ENCODE measurements at places on chromosomes 3 and 15.

DNA sequence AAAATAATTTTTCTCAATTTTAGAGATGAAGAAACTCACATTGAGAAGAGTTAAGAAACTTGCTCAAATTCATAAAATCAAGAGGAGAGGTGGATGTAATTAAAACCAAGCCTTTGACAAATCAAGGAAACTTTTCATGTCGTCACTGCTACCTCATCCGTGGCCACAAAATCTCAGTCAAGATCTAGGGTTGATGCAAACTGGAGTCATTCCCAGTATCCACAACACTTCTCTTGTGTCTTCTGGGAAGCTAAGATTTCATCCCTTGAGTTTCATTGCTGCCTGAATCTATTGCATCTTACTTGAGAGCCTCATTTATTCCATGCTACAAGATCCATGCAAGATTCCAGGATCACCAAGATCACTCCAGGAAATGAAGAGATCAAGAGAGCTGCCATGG is 5.4 kb upstream of the FBN1 start:
- no peak for DNase-seq

DNA sequence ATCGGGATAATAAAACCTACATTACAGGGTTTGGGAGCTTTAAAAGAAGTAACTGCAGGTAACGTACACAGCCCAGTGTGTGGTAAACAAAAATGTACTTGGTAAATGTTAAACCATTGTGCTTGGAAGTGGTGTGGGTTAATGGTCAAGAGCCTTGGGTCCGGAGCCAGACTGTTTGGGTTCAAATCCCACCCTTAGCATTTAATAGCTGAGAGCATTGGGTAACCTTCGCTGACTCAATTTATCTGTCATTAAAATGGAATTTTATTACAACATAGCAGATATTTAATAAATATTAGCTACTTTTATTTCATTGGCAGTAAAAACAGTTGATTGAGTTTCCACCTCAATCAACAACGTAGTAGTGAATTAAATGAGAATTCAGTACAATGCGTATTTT is 1.5 kb downstream of the FSTL1 start:
- DNase-seq = no peak

- peak; percentile 12 for DNase-seq
Observed at GRCh38 chr3:125511420-125512118, 8.4 kb downstream of the SNX4 start.

DNA sequence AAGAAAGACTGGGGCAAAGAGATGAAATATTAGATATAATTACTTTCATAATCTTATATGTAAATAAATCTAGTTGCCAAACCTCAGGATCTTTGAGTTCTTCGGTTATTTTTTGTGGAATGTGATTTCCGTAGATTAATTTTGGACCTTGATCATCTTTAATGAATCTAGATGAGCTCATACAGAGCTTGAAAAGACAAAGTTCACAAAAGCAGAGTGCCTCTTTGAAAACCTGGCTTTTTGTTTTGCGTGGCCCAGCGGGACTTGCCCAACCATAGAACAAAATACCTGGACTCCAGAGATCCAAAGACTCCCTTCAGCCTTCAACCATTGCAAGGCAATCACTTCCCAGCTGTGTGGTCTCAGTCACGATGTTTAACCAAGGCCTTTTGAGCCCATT is 54.8 kb upstream of the CHST2 start:
- no peak for DNase-seq

GRCh38 chr3:17157713-17158112 is 273.0 kb downstream of the PLCL2 start:
- DNase-seq = no peak

DNA sequence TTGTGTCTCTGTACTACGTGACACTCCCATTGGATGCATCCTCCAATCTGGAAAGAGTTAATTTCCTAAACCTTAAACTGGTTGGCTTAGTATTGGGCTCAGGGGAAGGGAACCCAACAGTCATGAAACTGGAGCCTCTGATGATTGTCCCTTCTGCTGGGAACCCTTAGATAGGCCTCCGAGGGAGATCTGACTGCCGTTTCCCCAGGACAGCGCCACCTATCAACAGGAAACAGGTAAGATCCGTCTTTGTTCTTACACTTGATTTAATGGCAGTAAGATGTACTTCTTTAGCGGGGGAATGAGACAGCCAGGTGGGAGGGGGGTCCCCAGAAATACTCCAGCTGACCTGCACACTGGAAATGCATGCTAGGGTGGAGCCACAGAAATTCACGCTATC is 1749.6 kb downstream of the SI start:
- DNase-seq = peak; percentile 14

- DNase-seq = no peak
Observed at GRCh38 chr15:70575231-70576226, 187.8 kb downstream of the UACA start.

- DNase-seq = peak; percentile 65
Observed at GRCh38 chr3:5304789-5305683, 117.5 kb downstream of the EDEM1 start.

- no peak for DNase-seq
Observed at GRCh38 chr15:68957696-68958095, 27.4 kb downstream of the SPESP1 start.

GRCh38 chr3:50415061-50415460 is 55.7 kb upstream of the TMEM115 start:
- DNase-seq = peak; percentile 6

GRCh38 chr3:87486115-87486514 is 209.7 kb upstream of the POU1F1 start:
- DNase-seq = no peak

- DNase-seq = no peak
Observed at GRCh38 chr15:57335719-57336118, 40.6 kb upstream of the CGNL1 start.

DNA sequence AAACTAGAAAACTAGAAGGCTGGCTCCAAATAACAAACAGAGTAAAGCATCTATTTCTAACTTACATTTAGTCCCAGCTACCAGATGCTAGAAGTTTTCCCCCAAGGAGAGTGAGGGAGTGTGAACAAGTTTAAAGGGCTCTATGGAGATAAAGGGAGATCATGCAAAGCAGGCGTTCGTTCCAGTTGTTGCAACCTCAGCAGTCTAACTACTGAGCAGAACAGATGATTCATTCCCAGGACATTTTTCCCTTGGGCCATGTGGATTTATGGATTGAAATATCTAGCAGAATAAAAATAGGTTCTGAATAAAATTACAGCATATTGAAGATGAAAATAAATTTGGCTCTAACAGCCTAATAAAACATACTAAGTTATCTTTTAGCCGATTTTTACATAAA is 154.8 kb upstream of the TTC14 start:
- no peak for DNase-seq

DNA sequence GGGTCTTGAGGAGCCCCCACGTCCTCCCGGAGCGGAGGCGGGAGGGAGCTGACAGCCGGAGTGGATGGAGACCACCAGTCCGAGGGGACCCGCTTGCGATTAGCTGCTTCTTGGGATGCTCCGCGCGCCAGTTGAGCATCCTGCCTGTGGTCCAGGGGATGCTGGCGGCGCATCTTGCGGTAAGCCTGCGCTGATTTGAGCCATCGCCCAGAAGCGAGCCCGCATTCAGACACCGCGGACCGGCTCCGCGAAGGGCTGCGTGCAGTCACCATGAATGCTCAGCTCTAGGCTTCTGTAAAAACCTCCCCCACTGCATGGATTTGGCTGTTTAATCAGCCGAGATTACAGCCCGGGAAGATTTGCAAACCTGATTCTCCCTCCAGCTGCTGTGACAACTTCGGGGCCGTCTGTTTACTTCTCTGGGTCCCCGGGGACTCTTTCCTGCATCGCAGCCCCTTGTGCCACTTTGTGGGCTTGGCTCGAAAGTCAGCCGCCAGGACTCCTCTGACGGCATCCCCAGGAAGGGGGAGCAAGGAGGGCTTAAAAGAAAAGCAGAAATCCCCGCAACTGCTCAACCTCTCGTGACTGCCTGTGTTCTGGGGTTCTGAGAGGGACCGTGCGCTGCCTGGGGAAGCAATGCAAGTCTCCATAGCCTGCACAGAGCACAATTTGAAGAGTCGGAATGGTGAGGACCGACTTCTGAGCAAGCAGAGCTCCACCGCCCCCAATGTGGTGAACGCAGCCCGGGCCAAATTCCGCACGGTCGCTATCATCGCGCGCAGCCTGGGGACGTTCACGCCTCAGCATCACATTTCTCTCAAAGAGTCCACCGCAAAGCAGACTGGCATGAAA is 171.1 kb downstream of the KCNAB1 start:
- DNase-seq = peak; percentile 11

DNA sequence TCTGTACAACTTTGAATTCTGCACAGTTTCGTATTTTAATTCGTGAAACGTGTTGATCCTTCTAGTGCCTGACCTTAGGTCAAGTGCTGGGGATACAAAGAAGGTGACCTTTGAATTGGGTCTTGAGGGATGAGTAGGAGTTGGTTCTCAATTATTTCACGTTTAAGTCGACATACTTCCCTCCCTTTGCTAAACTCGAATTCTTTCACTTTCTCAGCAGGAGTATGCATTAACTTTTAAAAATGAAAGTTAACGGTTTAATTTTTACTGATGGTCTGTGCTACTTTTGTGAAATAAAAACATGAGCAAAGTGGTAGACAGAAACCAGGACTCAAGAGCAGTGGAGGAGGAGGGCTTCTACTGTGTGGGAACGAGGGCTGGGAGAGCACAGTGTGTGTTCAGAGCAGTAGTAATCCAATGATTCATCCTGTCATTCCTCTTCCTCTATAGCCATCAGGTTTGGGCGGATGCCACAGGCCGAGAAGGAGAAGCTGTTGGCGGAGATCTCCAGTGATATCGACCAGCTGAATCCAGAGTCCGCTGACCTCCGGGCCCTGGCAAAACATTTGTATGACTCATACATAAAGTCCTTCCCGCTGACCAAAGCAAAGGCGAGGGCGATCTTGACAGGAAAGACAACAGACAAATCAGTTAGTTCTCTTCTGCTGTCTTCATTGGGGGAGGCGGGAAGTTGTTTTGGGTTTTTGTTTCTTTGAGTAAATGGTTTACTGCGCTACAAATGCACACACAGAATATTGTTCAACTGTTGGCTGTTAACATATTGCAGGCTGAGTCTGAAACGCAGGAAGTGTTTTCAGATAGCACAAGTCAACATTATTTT is 78.6 kb upstream of the TSEN2 start:
- no peak for DNase-seq

- DNase-seq = peak; percentile 25
Observed at GRCh38 chr15:68672781-68673205, 94.0 kb downstream of the CORO2B start.

DNA sequence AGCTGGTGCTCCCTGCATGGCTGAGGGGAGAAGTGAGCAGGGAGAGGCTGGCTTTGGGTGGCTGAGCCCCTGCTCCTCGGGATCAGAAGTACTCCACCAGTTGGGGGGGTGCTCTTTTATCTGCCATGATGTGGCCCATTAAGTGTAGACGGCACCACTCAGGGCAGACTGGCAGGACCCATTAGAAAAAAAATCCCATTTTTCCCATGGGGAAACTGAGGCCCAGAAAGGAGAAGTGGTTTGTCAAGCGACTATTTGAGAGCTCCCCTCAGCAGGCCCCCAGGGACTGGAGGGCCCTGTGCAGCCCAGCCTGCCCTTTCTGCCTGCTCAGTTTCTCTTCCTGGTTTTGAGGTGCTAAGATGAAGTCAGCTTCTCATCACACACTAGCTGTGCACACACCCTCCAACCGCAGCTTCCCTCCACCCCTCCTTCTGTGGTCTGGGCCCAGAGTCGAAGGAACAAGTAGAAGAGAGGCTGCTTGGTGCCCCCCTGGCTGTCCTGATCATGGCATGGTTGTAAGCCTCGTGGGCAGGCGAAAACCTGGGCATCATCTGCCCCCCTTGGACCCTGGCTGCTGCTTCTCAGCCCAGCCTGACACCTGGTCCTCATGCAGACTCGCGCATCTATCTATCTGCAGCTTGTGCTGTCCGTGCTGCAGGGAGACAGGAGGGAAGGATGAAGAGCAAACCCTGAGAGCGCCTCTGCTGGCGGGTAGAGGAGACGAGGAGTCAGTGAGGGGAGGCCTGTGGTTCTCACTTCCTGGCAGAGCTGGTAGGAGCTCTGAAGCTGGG is 5.6 kb downstream of the CSK start:
- DNase-seq = peak; percentile 98

- DNase-seq = no peak
Observed at GRCh38 chr15:88657326-88658069, 18.7 kb downstream of the ISG20 start.

GRCh38 chr3:197028728-197029510 is 698 bp downstream of the MELTF start:
- DNase-seq = no peak

- DNase-seq = no peak
Observed at GRCh38 chr3:46881596-46882376, 4.3 kb downstream of the PTH1R start.

- no peak for DNase-seq
Observed at GRCh38 chr3:17190353-17191078, 305.8 kb downstream of the PLCL2 start.
